Right renal cortex interstitium (tissue), 3 donors: ENCODE measurements at places on chromosomes 3 and 15.

GRCh38 chr3:40086890-40087883, 222.3 kb upstream of the EIF1B start:
- no peak for DNase-seq

DNA sequence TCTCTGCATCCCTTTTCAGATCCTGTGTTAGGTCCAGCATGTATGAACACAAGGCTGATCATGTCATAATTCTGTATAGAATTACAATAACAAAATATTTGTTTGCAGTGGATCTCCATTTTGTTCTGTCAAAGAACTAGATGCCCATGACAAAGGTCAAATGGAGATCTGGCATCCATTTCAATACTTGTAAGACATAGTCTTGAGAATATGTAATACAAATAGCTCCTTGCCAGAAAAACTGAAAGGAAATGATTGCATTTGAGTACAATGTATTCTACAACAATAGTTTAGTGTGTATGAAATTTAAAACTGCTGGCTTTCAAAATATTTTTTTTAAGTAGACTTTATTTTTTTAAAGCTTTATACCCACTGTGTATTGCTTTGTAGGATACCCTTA, 101.1 kb downstream of the CMSS1 start:
- no peak for DNase-seq

- no peak for DNase-seq
Measured at GRCh38 chr3:174859114-174859735, at the start of gene NAALADL2. Gene NAALADL2 (plus strand): TSS chr3:174859334.

GRCh38 chr15:52078876-52079700, 33.5 kb downstream of the BCL2L10 start:
- no peak for DNase-seq

DNA sequence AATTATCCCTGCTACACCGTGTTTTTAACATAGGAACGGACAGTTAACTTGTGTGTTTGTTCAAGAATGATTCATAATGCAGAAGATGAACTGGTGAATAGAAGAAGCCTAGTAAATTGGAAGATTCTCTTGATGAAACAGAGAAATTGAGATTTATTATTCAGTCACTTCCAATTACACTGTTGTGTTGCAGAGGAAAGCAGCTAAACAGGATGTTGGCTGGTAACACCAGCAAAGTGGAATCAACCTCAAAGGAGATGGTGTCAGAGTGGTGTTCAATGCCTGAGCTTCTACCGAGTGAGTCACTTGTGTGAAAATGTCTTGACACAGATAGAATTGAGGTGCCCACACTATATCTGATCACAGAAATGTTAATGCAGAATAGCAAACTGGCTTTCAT, 399.6 kb downstream of the LPP start:
- DNase-seq: no peak
